Osteocyte (in vitro differentiated cells): ENCODE measurements at places on chromosomes 2 and 18. TPM values are rescaled to one million over a fixed set of nuclear protein-coding genes. Genes with fewer than 3 reads are reported as not detected.

ABCG8 gene
- not detected in 2 replicates for total RNA-seq

SLC39A6 gene
- total RNA-seq: 75.8 and 79.2 TPM in 2 replicates

- DNase-seq: no peak
These were observed 23.2 kb downstream of the CAB39 start for GRCh38 chr2:230735884-230736283.

GRCh38 chr2:38115216-38116032, 39.5 kb upstream of the CYP1B1 start:
- peak; percentile 93 for DNase-seq

DNA sequence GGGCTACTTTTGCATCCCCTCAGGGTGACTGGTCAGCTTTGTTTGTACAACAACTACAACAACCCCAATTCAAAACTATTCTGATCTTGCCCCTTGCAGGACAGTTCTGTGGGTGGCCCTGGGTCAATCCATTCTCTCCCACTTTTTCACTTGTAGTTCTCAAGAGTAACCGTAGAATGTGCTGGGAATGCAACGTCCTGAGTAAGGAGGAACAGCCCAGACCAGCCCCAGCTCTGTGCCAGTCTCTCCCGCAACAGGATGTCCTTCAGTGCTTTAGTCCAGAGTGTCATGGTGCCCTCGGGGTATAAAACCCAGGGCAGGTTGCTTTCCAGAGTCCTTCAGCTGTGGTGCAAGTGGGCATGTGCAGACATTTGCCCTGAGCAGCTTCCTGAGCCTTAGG, 22.1 kb upstream of the TEX51 start:
- no peak for DNase-seq

DNA sequence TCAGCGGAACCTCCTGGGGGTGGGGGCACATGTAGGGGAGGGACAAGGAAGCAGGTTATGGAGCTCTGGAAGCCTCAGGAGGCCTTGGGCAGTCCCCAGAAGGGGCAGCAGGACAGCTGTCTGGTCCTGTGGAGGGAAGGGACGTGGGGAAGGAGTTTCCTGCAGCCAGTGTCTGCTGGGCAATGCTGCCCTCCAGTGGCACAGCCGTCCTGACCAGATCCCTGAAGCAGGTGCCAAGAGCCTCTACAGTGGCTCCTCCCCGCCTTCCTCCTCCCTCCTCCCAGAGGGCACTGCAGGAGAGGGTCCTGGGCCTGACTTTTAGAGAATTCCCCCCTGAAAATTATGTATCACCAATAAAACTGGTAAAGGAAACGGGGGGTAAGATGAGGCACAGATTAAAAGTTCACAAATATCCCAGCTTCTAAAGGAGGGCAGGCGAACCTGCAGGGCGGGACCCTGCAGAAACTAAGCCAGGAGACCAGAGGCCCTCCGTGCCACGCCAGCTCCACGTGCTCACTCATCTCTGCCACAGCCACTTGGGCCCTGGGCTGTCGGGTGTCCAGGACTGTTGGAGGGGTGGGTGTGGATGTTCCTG, 258.5 kb downstream of the TWIST2 start:
- DNase-seq: no peak

DNA sequence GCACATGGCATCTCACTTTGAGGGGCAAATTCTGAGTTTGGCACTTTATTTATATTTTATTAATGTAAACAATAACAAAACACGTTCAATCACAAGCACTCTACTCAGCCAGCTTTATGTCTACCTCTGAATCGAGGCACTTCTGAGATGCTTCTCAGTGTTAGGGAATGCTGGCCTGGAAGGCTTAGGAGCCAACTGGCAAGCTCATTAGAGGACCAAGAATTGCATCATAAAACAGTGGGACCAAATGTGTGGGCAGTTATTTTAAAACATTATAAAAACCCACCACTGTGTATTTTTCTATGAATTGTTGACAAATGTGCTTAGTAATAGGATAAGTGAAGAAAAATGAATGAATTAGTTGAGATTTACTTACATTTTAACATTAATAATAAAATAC, 46.8 kb upstream of the SMIM21 start:
- DNase-seq: no peak

GRCh38 chr2:73175663-73176204, 26.6 kb upstream of the NOTO start:
- no peak for DNase-seq

GRCh38 chr2:163812926-163813520, 77.2 kb upstream of the FIGN start:
- DNase-seq: no peak

GRCh38 chr2:230643576-230644291, 68.9 kb upstream of the CAB39 start:
- DNase-seq: no peak

GRCh38 chr2:101440127-101440738, 34.7 kb downstream of the RFX8 start:
- DNase-seq: no peak

GRCh38 chr2:216222650-216223352, 113.7 kb downstream of the XRCC5 start:
- DNase-seq: no peak

DNA sequence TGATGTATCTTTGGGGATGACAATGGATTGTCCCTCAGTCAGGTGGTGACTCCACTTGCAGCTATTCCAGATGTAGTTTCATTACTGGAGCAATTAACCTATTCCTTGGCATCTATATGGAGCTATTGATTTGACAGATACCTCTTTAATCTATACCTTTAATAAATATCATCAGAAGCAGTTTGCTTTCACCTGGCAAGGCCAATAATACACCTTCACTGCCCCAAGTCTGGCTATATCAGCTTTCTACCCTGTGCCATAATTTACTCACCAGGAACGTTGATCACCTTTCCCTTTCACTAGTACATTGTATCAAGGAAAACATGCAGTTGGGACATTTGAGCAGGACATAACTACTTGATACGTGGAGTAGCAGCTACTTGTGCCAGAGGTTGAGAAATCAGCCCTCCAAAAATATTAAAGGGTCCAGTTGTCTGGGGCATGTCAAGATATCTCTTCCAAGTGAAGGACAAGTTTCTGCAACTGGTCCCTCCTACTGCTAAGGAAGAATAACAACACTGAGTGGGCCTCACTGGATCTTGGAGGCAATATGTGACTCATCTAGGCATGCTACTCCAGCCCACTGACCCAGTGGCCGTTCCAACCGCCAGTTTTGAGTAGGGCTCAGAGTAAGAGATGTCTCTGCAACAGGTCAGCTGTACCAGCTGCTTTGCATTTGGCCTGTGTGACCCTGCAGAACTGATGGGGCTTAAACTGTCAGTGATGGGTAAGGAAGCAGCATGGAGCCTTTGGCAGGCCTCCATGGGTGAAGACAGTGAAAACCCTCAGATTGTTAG, 67.0 kb downstream of the PSMG2 start:
- DNase-seq: no peak

GRCh38 chr2:133377599-133377998, 190.7 kb downstream of the NCKAP5 start:
- DNase-seq: no peak

- DNase-seq: no peak
These were observed 147.3 kb downstream of the ZFP36L2 start for GRCh38 chr2:43078781-43079755.

DNA sequence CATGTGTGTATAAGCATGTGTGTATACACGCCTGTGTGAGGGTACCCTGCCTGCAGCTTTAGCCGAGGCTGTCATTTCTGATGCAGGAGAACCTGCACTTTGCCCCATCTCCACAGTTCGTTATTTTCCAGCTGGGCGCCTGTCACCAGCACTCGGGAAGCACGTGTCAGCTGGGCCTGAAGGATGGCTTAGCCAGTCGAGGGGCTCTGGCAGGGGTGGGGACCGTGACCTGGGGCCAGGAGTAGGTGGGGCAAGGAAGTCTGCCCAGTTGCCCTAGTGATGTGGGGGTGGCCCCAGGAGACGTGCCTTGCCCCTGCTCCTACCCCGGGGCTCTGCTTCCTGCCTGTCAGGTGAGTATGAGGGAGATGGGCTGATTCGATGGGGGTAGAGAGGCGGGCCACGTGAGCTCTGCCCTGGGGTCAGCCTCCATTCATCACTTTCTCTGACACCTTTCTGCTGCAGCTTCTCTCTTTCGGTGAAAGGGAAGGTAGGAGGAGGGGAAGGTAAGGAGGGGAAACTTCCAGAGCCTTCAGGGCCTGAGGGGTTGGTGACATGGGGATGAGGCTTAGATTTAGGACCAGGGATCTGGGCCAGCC, 130.6 kb upstream of the SKOR2 start:
- DNase-seq: no peak

DNA sequence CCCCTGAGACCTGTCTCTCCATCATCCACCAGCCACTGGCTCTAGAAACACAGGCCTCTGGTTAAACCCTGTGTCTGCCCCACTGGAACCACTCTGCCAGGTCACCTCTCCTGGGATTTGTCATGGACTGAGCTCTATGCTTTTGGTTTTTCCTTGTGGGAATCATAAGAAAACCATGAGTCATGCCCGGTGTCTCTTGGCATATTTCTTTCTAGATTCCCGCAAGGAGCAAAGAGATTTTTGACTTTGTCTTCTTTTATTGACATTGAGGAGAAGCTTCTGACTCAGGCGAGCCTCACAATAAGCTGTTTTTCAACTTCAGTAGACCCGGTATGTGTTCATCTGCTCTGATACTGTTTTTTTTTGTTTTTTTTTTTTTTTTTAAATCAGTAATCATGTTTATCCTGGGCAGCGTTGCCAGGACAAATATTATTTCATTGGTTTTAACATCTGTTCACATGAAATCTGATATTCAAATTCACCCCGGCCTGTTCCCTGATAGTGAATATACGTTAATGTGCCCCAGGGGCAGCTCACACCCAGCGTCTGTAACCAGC, 207.1 kb downstream of the ACKR3 start:
- no peak for DNase-seq

GRCh38 chr2:11858883-11859282, 112.5 kb downstream of the LPIN1 start:
- no peak for DNase-seq
